CD14-positive monocyte (primary cell): ENCODE measurements at places on chromosomes 6 and 20.

DNA sequence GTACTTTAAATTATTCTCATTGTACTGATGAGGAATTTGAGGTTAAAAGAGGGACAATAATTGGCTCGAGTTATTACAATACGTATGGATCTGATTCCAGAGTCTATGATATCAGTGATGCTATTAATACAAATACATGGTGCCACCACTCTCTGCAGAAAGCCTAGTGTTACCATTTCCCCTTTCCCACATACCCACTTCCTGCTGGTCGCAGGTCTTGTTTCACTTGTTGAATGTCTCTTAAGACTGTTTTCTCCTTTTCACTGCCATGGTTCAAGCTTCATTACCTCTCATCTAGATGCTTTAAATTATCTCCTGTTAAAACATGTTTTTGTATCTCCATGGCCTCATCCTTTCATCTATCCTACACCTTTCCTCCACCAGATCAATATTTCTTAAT, 62.0 kb downstream of the FHL5 start:
- DNase-seq = no peak

DNA sequence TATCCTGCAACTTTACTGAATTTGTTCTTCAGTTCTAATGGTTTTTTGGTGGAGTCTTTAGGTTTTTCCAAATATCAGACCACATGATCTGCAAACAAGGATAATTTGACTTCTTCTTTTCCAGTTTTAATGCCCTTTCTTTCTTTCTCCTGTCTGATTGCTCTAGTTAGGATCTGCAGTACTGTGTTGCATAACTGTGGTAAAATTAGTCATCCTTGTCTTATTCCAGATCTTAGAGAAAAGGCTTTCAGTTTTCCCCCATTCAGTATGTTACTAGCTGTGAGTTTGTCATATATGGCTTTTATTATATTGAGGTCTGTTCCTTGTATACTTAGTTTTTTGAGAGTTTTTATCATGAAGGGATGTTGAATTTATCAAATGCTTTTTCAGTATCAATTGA, 4.3 kb downstream of the MICA start:
- DNase-seq = peak; percentile 66

- DNase-seq = no peak
These were observed 177.7 kb downstream of the KLHL32 start for GRCh38 chr6:97102145-97102790.

- no peak for DNase-seq
These were observed 34.8 kb downstream of the SH3BGRL2 start for GRCh38 chr6:79665725-79666551.
